NCI-H82 (cell line): ENCODE measurements at places on chromosomes 1 and 21.

DNA sequence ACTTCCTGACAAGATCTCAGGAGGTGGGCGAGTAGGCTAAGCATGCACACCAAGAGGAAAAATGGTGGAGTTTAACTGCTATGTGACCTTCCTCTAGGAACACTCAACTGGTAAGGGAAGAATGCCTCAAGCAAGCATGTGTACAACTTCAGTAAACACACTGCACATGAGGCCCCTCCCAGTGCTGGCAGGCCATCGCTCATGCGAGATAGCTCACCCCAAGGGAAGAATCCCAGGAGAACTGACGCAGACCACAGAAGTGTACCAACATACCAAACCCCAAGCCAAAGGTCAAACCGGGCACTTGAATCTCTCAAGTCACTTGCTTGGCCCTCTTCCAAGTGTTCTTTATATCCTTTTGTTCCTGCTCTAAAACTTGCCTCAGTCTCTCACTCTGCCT, 40.5 kb upstream of the GALNT2 start:
- no peak for DNase-seq

GRCh38 chr1:36384542-36385409, 948 bp downstream of the STK40 start:
- peak; percentile 86 for DNase-seq

GRCh38 chr1:23913212-23913880, at the start of gene CNR2:
CNR2 (minus strand) TSS chr1:23913362; CDS start chr1:23875617, 37,745 bp downstream.
- DNase-seq = no peak

DNA sequence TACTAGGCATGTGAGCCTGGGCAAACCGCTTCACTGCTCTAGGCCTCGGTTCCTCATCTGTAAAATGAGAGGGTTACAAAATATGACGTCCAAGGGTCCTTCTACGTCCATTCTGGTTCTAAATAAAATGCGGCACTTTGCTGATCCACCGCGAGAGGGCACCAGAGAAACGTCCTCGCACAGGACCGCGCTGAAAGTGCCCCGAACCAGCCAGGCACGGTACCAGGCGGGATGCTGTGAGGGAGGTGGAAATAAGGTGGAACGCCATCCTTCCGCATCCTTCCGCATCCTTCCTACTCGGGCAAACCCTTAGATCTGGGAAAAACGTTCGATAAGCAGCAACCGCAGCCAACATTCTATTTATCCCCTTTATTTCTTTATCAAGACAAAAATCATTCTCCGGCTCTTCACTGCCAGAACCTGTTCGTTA, 60.3 kb upstream of the KRTAP19-8 start:
- DNase-seq = peak; percentile 80
